EH (cell line): ENCODE measurements at places on chromosomes 1 and 21.

DNA sequence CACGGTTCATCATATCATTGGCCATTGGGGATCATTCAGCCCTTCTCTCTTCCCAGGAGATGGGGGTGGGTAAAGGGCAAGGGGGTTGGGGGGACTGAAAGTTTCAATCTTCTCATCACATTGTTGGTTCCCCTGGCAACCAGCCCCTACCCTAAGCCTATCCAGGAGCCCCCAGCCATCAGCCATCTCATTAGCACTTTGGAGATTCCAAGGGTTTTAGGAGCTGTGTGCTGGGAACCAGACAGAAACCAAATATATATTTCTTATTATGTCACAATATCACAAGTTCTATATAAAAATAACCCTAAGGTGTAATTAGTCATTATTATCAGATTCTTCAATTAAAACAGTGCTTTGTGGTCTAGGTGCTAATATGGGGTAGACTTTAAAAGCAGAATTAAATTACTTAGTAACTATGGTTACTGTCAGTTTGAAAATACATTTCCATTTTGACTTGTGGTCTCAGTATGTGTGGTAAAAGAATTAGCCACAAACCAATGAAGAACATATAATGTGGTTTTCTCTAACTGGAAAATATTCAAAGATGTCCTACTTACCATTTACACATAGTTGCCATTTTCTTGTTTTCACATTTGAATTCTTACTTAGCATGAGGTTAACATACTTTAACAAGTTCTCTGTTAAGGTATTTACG lies 28.1 kb downstream of the IL23R start:
- DNase-seq, result no peak

DNA sequence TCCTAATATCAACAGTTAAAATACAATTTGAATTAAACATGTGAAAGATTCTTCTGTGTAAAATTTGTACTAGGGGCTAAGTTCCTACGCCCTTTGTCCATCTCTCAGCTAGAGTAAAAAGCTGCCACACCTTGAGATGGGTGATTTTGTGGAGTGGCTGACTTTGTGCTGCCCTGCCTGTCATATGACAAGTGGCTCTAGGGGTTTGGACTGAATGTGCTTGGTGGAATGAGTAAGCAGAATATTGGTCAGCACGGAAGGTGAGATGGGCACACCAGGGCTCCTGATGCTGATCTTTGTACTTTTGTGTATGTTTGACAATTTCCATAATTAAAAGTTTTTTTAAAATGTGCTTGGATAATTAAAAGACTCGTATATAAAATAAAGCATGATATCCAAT lies 133.6 kb upstream of the SLC45A1 start:
- no peak for DNase-seq

DNA sequence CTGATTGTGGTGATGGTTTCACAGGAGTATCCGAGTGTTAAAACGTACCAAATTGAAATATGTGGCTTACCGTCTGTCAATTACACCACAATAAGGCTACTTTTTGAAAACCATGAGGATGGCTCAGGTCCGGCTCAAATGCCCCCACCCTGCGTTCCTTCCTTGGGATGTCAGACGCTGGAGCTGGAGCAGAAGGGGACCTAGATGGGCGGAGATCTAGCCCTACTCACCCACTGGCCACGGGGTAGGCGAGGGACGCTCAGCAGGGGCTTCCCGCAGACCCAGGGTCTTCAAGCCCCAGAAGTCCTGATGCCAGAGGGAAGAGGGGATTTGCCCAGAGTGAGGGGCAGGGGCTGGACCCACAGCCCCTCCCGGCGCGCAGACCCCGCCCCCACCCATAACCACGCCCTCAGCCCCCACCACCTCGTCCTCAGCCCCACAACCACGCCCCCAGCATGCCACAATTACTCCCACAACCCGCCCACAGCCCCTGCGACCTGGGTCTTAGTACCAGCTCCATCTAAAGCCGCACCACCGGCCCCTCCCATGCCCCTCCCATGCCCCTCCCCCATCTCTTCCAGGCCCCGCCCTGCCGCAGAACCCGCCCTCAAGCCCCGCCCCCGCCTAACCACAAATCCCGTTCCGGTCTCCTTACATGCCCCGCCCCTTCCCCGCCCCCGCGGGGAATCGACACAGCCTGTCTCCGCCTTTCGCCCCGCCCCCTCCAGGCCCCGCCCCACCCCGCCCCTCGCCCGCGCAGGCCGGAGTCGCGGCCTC lies at the start of gene LRRC3:
Gene LRRC3 (plus strand): TSS at position 764 of the 777 bp plus-strand sequence. CDS start 1,135 bp downstream, outside the sequence.
- DNase-seq, result peak; percentile 42

DNA sequence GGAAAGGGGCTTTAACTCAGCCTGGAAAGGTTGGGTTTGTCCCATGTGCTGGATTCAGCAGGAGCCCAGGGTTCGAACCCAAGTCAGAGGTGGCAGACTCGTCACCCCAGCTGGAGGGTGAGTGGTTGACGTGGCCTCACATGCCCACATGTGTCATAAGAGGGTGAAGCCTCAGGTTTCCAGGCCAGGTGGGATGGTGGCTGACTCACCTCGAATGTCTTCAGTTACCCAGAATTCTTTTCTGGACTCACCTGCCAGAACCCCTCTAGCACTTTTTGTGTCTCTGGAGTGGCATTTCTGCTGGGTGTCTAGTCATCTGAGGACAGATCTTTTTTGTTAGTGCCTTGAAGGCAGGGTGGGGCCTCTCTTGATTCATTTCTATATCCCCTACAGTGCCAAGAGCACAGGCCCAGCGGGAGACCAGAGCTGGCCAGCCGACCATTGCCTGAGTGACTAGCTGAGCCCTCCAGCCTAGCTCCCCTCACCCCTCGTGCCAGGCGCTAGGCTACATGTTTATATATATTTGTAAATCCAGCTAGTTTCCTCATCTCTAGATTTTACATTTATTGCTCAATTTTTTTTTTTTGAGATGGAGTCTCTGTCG lies 28.1 kb downstream of the IL6R start:
- no peak for DNase-seq

DNA sequence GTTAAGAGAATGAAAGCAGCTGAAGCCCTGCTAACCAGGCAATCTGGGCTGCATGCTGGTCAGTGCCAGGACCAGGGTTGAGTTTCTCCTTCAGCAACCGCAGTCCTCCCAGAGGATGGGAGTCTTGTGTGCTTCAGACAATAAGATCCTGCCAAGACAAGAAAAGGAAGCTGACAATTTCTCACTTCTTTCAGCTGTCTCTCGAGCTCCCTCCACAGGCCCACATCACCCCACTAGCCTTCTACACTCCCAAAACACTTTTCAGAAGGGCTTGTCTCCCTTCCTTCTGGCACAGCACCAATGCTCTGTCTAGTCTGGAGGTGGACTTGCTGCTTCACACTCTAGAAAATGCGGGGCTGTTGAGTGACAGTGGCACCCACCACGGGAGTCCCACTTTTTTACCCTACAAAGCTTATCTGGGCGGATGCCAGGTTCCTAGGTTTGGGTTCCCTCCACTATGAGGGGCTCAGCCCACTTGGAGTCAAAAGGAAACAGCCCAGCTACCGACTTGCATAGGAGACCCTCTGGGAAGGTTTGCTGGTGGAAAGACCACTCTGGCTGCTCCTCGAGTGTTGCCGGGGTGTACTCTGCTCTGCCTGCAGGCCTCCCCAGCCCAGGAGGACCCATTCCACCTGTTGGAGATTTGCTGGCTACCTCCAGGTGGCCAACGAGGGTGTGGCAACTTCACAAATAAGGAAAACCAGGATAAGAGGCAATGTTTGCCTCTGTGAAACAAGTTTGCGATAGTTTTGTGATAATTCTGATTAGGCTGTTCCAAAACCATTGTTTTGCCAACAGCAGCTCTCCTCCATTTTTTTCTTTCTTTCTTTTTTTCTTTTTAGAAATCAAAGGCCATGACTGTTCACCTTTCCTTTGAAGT lies 68.9 kb downstream of the TENT5C start:
- DNase-seq, result peak; percentile 53

DNA sequence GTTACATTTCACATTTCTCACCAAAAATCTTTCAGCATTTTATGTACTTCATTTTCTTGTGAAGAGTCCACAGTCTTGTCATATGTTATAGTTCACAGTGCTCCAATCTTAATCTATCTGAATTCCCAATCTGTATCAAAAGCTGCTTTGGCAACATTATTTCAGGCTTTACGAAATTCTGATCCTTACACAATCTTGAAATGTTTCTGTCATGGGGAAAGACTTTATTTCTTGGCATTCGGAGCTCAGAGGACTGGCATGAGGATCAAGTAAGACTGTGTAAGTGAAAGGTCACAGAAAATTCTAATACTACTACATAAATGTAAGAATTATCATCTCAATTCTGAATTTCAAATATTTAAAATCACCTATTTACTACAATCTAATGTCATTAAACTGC lies 2.0 kb downstream of the USP33 start:
- DNase-seq, result peak; percentile 64

GRCh38 chr1:59409549-59409948 lies 112.7 kb downstream of the FGGY start:
- peak; percentile 27 for DNase-seq

GRCh38 chr1:162387226-162388082 lies 5.9 kb downstream of the C1orf226 start:
- DNase-seq, result no peak

GRCh38 chr21:27570306-27570868 lies 603.5 kb upstream of the ADAMTS5 start:
- DNase-seq, result peak; percentile 96

DNA sequence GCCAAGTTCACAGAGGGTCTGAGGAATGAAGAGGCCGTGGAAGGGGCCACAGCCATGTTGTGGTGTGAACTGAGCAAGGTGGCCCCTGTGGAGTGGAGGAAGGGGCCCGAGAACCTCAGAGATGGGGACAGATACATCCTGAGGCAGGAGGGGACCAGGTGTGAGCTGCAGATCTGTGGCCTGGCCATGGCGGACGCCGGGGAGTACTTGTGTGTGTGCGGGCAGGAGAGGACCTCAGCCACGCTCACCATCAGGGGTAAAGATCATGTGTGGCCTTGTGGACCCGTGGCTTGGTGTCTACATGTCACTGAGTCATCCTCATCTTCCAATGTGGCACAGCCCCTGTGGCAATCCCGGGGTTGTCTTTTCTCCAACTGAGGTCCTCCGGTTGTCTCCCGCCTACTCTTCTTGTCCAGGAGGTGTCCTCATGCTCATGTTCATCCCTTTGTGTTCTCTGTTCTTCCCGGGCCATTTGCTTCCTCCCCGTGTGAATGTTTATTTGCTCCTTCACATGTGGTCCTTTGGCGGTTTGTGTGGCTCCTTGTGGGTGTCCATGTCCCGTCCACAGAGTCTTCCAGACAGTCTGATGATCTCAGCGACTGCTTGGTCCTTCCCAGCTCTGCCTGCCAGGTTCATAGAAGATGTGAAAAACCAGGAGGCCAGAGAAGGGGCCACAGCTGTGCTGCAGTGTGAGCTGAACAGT lies 84.2 kb downstream of the OBSCN start:
- DNase-seq, result peak; percentile 55

GRCh38 chr1:40413527-40414252 lies 36.6 kb upstream of the ZFP69B start:
- DNase-seq, result no peak

DNA sequence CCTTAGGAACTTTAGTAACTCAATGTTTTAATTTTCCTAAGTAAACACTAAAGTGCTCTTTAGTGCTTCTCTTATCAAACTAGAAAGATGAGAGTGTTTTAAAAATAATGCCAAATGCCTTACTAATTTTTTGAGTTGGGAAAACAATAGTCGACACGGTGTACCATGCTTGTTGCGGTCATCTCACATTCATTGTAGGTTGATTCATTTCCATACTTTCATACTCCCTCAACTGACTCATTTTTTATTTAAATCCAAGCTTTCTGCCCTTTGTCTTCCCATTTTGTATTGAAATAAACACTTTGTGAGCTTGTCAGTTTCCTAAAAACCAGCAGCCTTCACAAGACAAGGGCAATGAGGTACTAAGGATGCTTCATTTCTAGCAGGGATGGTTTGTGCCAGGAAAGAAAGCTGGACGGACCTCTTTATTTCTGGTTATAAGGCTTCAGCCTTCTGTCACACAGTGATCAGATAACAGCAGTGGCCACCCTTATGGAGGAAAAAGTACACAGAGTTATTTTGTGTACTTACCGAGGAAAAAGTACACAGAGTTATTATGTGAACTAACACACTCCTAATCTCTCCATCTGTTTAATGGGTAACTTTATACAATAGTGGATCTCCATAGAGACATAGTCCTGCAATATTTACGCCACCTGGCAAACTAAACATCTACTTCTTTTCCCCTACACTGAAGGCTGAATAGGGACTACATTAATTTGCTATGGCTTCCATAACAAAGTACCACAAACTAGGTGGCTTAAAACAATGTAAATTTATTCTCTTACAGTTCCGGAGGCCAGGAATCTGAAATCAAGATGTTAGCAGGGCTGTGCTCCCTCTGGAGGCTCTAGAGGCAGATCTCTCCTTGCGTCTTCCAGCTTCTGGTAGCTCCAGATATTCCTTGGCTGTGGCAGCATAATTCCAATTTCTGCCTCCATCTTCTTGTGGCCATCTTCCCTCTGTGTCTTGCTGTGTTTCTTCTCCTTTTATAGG lies 13.0 kb upstream of the CCDC190 start:
- DNase-seq, result peak; percentile 91

- no peak for DNase-seq
These were observed 63.8 kb downstream of the RYR2 start for GRCh38 chr1:237105826-237106225.

- DNase-seq, result no peak
These were observed 396.7 kb downstream of the PTPRU start for GRCh38 chr1:29632806-29633615.

GRCh38 chr1:8154621-8155052 lies 128.5 kb upstream of the ERRFI1 start:
- DNase-seq, result no peak

GRCh38 chr1:57109883-57110282 lies 144.1 kb upstream of the C8B start:
- DNase-seq, result no peak

DNA sequence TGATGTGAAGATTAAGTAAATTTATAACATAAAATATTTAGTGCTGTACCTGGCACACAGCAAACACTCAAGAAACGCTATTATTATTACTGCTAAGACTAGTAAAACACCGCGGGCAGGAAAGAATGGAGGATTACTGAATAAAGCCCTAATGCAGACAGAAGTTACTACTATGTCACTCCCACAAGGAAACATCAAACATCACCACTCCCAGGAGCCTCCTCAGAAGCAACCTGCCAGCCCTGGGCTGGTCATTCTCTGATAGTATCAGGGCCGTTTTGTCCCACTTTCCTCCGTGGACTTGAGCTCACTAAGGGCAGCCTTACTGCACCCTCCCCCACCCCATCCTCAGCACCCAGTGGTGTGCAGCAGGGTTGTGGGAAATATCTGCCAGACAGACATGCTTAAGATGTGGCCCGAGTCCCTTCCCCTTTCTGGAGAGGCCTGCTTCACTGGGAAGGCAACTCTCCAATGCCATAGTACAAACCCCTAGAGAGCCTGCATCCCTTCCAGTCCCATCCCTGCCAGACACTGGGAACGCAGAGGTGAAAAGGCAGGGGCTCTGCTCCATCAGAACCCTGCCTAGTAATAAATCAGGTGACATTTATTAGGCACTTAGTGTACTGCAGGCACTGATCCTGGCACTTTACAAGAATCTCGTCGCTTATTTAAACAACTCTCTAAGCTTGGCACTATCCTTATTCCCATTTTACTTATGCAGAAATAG lies 41.7 kb upstream of the ECE1 start:
- DNase-seq, result no peak

DNA sequence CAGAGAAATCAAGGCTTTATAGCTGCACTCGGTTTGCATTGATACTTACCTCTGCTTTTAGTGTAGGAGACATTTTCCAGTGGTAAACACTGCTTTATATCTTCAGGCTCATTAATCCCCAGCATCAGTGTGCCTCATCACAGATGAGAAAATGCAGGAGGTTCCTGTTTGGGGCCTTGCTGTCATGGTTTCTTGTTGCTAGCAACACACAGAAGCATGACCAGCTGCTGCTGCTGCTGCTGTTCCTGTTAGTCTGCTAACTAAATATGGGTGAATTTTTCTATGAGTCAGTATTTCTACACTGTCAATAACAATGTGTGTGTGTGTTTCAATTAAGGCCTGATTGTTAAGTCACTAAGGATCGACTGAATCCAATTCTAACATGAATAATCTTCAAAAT lies 85.8 kb upstream of the RGS1 start:
- DNase-seq, result peak; percentile 89
